Activated CD8-positive, alpha-beta memory T cell treated with anti-CD3 and anti-CD28 coated beads, Interleukin-2, amount 50 U/mL, for 48 hours (primary cell): ENCODE measurements at places on chromosomes 1 and 21.

DNA sequence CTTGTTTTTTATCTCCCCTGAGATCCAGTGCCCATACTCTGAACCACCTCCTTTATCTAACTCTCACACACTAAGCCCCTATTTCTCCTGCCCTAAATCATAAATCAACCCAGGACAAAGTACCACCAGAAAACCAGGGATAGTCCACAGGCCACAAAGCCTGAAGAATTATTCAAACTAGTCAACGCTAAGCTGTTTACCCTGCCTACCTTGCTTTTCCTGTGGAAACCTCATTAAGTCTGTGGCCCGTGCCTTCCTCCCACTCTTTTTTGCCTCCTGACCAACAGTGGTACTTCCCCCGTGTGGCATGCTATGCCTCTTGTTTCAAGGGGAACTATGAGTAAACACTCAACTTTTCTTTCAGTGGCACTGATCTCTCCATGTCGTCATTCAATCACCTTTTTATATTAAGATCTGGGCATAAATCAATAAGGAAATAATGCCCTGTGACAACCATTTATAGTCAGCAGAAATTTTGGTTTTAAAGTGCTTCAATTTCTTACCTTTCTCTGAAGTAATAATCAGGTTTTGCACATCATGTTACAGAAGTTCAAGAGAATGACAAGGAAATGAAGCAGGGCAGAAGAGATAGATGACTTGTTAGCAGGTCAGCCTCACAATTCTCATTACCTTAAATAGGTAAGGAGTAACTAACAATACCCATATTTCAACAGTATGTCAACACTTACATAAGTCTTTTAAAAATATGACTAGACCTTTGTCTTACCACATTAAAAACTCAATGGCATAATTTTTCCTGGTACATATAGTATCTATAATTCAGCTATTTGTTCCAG lies 32.1 kb downstream of the EYA3 start:
- DNase-seq = peak; percentile 74

- DNase-seq = no peak
Observed at GRCh38 chr21:46145159-46145839, 10.1 kb downstream of the FTCD start.

- DNase-seq = no peak
Observed at GRCh38 chr21:40923407-40923806, 76.4 kb upstream of the DSCAM start.

DNA sequence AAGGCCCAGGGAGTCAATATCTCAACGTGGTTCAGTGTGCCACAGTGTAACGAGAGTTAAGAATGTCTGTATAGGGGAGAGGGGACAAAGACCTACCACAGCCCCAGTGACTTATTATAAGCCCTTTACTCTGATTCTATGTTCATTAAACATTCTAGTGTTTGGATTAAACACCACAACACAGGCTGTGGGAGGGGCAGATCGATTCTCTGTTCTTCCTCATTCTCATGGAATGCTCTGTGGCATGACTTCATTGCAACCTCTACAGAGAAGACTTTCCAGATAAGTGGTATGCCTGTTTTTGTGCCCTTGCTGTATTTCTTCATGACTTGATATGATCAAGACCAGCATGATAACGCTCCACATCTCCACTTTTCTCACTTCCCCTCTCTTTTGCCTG lies 39.0 kb upstream of the CD5L start:
- no peak for DNase-seq

DNA sequence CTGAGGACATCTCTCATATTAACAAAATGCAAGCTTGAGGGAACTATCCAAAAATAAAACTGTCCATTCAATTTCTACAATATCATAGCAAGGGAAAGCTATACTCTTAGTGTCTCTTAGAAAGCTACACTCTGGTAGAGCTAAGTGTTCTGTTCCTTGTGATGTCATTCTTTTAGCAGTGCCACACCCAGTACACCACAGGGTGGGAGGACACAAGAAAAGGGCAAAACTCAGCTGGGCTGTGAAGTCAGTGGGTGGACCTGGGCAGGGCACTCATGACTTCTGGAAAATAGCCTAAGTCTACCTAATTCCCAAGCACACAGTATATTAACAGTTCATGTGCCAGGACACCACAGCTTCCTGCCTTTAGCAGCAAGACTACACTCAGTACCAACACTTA lies 42.2 kb upstream of the TNFSF4 start:
- DNase-seq = no peak
